ENCODE measurements at places on chromosomes 11 and 22.

GRCh38 chr11:56273854-56274253 lies at the start of gene OR5T1:
Gene OR5T1, plus strand, starts transcription at chr11:56274154. Its CDS starts 1,485 bp downstream, at chr11:56275639.
- ATAC-seq = no peak

DNA sequence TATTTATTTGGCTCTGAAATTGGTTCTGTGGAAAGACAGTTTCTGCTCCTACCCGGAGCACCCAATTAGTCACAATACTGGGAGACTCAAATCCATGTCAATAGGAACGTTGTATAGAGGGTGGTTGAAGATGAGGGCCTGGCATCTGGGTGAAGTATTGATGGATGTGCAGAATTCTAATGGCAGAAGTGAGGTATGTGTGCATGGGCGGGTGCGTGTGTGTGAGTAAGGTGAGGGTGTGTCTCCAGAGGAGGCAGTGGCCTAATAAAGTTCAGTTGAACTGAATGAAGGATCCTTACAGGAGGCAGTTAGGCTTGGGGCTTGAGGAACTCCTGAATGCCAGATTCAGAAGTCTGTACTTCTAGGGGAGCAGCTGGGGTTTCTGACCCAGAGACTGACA lies 71.8 kb upstream of the B3GAT1 start:
- ATAC-seq = no peak

DNA sequence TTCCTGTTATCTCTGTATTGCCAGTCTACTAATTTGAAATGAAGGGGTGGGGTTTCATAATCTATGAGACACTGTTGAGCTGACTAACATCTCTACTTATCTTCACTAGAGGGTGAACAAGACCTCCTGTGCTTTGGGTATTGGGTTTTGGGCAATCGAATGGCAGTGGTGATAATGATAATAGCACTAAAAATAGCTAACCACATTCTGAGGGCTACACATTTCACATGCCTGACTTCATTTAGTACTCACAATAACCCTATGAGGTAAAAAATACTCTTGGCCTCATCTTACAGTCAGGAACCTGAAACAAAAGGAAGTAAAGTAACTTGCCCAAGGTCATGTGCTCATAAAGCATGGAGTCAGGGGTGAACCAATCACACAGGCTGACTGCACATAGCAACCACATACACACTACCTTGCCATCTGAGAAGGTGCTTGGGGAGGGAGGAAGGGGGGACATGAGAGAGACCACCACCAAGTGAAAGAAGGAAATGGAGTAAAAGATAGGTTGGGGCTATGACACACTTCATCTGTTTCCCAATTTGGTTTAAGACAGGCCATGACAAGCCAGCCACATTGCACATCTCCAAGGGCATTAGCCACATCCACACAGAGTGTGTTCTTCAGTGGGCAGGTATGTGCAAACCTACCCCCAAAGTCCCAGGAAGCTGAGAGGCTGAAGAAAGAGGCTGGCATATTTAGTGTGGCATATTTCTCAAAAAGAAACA lies 387.6 kb upstream of the DDI1 start:
- ATAC-seq = peak; percentile 55

- peak; percentile 9 for ATAC-seq
Observed at GRCh38 chr11:111629499-111629898, 27.2 kb downstream of the SIK2 start.

DNA sequence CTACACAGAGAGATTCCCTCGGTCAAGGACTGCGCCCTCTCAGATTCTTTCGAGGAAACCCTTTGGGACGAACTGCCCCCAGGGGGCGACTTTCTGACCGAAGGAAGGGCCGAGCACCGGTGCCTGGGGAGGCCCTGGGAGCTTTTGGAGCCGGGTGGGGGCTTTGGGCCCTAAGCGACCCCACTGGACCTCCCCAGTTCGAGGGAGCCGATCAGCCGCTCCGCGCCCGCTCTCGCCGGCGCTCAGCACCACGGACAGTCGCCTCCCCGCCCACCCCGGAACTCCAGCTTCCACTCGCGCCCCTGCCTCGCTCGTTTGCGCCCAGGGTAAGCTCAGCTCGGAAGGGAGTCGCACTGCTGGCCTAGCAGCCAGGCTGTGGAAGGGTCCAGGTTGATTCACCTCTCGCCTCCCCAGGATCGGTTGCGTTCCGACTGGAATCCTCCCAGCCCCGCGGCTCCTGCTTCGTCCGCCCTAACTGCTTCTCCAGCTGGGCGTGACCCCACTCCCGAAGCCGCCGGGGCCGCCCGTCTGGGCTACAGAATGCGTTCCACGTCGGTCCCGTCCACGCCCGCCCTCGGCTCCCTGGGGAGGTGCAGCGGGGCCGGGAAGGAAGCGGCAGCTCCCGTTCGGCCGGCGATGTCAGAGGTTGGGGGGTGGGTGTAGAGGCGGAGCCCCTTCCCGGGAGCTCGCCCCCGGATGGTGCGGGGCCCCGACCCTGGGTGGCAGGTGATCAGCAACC lies 428 bp downstream of the SCN3B start:
- no peak for ATAC-seq

DNA sequence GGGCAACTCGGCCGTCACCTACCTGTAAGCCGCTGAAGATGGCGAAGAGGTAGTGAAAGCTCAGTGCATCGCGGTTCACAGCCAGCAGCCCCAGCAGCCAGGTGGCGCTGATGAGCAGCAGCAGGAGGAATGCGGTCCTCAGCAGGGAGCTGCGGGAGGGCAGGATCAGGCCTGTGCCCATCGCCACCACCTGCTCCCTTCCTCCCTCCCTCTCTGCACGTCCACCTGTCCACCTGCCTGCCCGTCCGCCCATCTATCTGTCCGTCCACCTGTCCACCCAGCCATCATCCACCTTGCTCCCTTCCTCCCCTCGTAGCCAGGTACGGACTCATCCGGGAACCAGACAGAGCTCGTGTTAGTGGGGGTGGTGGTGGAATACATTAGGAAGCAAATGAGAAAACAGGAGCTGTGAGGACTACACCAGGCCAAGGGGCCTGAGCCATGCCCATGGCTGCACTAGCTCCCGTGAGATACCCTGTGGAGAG lies 32.2 kb downstream of the TRMU start:
- peak; percentile 69 for ATAC-seq

DNA sequence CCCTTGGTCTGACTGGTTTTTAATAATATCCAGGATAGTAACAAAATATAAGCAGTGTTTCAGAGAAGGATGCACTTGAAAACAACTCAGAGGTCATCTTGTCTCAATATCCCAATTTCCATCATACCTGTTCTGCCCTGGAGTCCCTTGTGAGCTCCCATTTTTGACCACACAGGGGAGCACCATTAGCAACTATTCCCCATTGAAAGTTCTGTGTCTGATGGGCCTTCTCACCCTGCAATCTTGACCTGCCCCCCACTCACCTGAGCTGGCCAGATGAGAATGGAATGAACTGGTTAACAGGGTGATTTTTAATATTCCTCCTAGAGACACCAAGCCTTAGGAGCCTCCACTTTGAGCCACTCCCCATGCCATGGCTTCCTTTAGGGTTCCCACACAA lies 3.8 kb upstream of the CAPN5 start:
- ATAC-seq = no peak

DNA sequence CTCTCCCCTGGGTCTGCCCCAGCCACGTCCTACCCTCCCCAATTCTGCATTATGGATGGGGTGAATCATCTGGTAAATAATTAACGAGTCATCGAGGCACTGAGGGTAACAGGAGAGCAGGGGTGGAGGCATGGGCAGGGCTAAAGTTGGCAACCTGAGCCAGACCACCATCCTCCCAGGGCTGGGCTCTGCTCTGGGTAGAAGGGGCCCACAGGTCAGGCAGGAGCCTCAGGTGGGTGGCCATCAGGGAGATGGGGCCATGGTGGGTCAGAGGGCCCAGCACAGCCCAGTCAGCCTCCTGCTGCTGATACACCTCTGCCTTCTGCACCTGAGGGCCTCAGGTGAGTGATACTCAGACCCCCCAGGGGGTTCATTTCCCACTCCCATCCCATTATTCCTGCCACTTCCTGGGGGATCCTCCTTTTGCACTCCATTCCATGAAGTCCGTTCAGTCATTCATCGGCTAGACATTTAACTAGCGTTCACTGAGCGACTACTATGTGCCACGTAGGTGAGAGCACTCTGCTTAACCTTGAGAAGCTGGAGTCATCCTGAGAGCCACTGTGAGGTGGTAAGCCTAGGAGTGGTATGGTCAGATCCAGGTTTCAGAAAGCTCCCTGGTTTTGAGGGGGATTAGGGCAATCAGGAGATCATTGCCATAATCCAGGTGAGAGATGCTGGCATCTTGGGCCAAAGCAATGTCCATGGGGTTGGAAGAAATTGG lies at the start of gene VSIG10L2:
VSIG10L2 (plus strand) TSS at position 248 of the 724 bp plus-strand sequence; CDS start at position 260, 12 bp downstream.
- no peak for ATAC-seq

DNA sequence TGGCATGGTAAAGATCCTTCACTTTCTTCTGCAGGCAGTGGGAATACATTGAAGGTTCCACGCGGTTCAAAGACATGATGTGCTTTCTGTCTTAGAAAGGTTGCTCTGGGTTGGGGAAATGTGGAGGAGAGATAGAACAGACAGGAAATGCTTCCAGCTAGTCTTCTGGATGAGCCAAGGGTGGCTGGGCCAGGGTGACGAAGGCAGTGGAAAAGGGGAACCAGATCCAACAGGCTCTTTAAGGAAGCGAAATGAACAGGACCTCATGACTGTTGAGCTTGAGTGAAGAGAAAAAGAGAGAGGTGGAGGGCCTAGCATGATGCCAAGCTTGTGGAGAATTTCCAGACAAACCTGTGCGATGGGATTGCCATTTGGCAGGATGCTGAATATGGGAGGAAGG lies 56.4 kb upstream of the LMO1 start:
- no peak for ATAC-seq

GRCh38 chr22:26330971-26331625 lies 98.0 kb upstream of the ASPHD2 start:
- ATAC-seq = peak; percentile 61

GRCh38 chr22:29167032-29167911 lies 38.4 kb upstream of the EMID1 start:
- peak; percentile 80 for ATAC-seq

DNA sequence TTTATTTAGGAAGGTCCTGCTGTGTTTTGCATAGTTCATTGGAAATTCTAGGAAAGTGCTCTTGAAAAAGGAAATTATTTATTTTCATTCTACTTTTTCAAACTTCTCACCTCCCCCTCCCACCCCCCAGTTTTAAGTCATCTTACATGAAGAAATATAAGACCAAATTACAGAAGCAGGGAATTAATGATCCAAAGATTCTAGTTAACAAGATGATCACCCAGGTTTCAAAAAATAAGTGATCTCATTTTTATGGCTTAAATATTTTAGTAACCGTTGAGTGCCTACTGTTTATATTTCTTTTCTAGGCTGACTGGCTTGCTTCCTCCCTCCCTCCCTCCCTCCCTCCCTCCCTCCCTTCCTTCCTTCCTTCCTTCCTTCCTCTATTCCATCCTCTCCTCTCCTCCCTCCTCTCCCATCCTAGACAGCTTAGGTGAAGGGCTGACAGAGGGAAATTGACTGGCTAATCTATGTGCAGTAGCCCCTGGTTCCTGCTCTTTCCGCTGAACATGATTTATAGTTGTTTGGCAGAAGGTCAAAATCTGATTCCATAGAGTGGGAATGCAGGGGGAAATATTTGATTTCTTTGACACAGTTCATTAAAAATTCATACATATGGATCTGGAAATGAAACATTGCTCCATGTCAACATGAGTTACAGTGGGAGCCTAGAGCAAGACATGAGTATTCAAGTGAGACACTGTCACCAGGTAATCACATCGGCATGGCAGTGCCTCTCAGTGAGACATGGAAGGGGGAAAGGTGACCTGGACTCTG lies 123.4 kb downstream of the COMMD9 start:
- ATAC-seq = no peak

DNA sequence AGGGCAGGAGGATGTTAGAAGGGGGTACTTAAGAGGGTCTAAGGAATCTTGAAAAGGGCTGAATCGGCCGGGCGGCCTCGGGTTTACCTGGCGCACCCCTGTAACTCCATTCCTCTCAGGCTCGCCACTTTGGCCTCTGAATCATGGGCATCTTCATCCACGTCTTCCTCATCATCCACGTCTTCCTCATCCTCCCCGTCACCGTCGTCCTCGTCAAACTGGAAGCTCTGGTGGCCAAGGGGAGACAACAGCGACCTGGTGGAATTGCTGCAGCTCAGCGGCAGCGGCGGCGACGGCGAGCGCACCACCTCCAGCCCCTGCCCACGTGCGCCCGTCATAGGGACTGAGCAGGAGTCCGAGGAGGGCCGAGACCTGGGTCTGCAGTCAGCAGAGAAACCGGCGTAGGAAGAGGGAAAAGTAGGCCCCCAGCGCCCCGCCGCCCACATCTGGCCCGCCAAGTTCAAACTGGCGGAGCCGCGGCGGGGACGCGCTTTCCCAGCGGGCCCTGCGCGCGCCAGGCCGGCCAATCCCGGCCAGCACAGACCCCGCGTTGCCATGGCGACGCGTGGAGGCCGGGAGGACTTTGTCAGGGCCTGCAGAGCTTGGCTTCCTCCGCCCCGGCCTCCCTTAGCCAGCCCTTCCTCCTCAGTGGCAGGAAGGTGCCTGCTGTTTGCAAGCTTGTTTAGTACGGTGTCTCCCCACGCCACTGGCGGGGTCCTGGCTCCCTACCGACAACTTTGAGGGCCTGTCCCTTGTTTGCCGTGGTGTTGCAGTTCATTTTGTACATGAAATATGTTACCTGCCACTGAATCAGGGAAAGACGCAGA lies at the start of gene CCDC34:
CCDC34 (minus strand) TSS at position 467 of the 827 bp plus-strand sequence; CDS start at position 446, 21 bp downstream.
- ATAC-seq = peak; percentile 97

DNA sequence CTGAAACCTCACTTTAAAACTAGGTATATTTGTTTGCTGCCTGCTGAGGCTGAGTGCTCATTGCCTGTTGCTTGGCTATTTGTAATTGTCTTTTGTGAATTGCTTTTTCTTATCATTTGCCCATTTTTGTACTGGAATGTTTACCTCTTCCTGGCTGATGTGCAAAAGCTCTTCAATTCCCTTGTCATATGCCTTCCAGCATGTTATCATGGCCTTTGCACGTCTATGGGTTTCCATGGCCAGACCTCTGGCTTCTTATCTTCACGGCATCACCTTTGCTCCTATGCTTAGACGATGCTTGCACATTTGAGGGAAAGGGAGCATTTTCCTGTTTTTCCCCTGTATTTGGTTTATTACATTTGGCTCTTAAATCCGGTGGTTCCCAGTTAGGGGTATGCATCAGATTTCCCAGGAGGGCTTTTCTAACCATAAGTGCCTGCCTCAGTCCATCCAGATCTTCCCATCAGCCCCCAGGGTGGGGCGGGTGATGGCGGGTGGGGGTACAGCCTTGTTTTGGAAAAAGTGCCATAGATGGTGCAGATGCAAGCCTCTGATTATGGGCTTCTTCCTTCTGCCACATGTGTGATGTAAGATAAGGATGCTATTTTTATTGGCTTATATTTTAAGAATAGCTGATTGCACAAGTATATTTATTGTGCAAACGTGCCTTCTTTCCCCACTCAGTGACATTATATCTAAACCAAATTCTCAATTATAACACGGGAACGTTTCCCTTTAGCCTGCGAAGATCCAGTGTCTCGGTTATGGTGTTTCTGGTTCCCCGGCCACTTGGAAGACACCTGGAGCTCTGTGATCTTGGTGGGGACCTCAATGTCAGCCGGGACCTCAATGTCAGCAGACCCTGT lies 70.6 kb upstream of the SEPTIN5 start:
- ATAC-seq = no peak

DNA sequence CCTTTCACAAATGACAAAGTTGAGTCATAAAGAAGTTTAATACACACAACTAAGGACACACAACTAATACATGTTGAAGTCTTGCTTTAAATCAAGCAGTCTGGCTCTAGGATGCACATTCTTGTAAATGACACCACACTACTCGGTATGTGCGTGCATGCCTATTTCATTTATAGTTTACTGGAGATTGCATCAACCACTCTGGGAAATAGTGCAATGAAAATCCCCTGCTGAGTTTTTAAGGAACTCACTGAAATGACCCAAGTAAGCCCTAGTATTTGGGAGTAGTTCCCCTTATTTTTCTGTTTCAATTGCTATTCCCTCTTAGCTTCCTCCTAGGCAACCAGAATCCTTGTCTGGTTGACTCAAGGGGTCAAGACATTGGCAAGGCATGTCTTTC lies 160.2 kb upstream of the LARGE1 start:
- no peak for ATAC-seq
